ENCODE measurements at places on chromosomes 4 and X. TPM values are rescaled to one million over a fixed set of nuclear protein-coding genes. Genes with fewer than 3 reads are reported as not detected.

CNGA2 gene
- total RNA-seq = not detected

DNA sequence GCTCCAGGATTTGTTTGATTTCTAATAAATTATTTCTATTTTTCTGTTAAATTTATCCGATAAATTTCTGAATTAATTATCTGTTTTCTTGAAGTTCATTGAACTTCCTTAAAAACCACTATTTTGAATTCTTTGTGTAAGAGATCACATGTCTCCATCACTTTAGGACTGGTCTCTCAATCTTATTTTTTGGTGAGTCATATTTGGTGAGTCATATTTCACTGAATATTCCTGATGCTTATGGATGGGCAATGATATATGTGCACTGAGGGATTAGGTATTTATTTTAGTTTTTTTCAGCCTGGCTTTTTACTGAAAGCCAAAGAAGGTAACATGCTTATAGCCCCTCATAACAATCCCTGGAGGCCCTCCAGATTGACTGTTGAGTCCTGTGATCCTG lies 48.5 kb upstream of the IL15 start:
- H3K27ac ChIP-seq = no peak overlapping the region
- H3K27me3 ChIP-seq = peaks cover 4% of the 10 kb centered on the region
- H3K4me3 ChIP-seq = no peak overlapping the region
- no peaks in the 10 kb centered on the region for H3K36me3 ChIP-seq

DNA sequence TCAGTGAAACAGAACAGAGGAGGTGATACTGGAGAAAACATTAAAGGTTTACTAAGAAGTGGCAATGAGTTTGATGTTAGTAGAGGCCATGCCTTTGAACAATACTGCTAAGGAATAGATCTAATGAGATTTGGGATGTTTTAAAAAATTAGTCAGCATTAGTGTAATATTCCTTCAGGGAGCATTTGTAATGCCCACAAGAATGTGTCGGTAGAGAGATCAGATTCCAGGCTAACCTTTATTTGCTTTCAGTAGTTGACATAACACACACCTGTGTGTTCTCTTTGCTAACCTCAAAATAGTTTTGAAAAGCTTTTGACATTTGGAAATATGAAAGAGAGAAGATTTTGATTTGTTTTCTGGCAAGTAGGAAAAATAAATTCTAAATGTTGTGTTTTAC lies 328.8 kb downstream of the BMPR1B start:
- H3K4me1 ChIP-seq = peaks cover 7% of the 10 kb centered on the region
- H3K36me3 ChIP-seq = no peaks in the 10 kb centered on the region
- H3K4me3 ChIP-seq = no peak overlapping the region
- DNase-seq = no peak

SSX5 gene
- total RNA-seq = not detected

PTTG2 gene
- total RNA-seq = not detected

GRCh38 chr4:87512400-87512799 lies 16.8 kb downstream of the SPARCL1 start:
- no peaks in the 10 kb centered on the region for H3K4me1 ChIP-seq
- H3K27ac ChIP-seq = no peak overlapping the region
- no peaks in the 10 kb centered on the region for H3K36me3 ChIP-seq
- H3K27me3 ChIP-seq = no peaks in the 10 kb centered on the region
- no peak overlapping the region for H3K4me3 ChIP-seq

All from activated CD4-positive, alpha-beta memory T cell treated with anti-CD3 and anti-CD28 coated beads for 36 hours (primary cell).